ENCODE measurements at places on chromosomes 1 and 21.
A peak's percentile ranks its signal among the peaks of the same experiment; 100 is the strongest.

DNA sequence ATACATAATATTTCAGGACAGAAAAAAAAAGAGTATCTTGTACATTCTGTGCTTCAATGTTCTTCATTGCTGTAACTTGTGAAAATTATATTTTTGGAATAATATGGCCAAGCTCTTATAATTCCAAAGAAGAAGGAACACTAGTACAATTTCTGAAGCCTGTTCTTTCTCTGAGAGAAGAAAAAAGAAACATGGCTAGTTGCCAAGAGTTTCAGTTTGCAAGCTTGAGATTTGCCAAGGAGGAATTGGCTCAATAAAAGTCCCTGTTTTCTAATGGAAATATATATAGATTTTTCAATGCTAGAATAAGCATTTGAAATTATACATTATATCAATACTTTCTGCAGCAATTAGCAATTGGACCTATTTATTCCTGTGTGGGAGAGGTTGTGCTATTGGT lies 285.2 kb upstream of the NEGR1 start:
- DNase-seq, result no peak

- DNase-seq, result no peak
Observed at GRCh38 chr1:68183895-68184294, 48.4 kb downstream of the WLS start.

DNA sequence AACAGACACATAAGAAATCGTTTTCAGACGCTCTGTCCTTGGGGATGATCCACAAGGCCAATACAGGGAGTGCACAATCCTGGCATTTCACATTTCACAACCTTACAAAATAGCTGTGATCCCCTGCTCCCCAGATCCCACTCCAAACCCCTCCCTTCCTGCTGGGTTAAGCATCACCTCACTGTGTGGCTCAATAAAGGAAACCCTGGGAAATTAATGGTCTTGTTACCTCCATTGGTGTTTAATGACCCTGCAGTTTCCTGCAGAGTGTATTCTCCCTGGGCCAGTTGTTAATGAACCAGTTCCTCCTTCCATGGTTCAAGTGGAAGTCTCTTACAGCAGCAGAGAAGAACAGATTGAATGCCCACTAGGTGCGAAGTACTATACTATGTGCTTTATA lies 334.7 kb downstream of the OMA1 start:
- no peak for DNase-seq

DNA sequence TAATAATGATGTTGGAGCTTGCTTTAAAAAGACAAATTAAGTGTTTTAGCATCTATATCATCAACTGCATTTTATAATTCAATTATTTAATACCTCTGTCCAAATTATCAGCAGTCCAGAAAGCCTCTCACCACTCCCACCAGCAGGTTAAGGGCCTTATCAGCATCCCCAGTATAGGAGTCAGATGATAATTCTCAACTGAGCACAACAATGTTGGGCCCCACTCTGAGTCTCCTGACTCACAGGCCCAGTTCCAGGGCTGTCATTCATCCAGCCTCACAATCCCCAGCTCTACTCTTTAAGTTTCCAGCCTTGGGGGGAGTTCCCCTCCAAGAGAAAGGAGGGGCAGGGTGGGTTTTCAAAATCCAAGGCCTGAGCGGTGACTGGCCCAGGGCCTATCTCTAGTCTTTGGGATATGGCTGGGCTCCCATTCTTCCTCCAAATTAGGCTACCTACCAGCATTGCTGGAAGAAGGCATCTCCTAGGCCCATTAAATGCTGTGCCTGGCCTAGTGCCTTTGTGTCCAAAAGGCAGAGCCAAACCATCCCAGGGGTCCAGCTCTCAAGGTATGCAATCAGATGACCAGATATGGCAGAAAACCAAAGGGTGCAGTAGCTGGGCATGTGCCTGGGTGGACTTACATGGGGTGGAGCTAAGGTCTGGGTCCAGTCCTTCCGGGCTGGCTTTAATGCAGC lies 134.1 kb downstream of the GLUL start:
- DNase-seq, result no peak

GRCh38 chr1:87684194-87684593 lies 355.5 kb downstream of the LMO4 start:
- DNase-seq, result peak; percentile 1

GRCh38 chr21:35223480-35224156 lies 174.5 kb upstream of the RUNX1 start:
- no peak for DNase-seq

GRCh38 chr1:59322814-59323213 lies 25.9 kb downstream of the FGGY start:
- DNase-seq, result no peak

GRCh38 chr1:233639611-233640010 lies 25.7 kb downstream of the KCNK1 start:
- no peak for DNase-seq

GRCh38 chr1:241606544-241606943 lies 33.6 kb downstream of the CHML start:
- no peak for DNase-seq

GRCh38 chr1:224274970-224275626 lies 54.9 kb downstream of the NVL start:
- DNase-seq, result no peak

GRCh38 chr1:225449261-225449660 lies 21.4 kb upstream of the LBR start:
- DNase-seq, result no peak

- peak; percentile 29 for DNase-seq
Observed at GRCh38 chr1:245153081-245153551, 1.7 kb upstream of the KIF26B start.

- no peak for DNase-seq
Observed at GRCh38 chr1:81804312-81804711, 3.6 kb downstream of the ADGRL2 start.

- DNase-seq, result no peak
Observed at GRCh38 chr1:89604414-89604735, 28.5 kb upstream of the LRRC8C start.

DNA sequence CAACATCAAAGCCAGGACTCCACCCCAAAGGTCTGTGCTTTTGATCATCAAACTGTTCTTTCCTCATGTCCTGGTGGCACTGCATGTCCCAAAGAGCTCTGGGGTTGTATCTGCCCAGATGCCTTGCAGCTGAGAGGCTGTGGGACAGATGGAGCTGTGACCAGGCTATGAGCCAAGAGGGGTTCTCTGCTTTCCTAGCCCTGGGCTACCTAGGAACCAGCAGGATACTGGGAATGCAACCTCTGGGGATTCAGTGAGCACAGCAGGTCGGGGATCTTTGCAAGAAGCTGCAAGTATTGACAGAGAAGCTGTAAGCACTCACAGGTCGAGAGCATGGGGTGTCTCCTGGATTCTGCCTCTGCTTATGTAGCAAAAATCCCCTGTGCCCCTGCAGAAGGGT lies 186.6 kb downstream of the GRIK3 start:
- no peak for DNase-seq

GRCh38 chr1:100328133-100328532 lies 24.2 kb upstream of the CDC14A start:
- no peak for DNase-seq

DNA sequence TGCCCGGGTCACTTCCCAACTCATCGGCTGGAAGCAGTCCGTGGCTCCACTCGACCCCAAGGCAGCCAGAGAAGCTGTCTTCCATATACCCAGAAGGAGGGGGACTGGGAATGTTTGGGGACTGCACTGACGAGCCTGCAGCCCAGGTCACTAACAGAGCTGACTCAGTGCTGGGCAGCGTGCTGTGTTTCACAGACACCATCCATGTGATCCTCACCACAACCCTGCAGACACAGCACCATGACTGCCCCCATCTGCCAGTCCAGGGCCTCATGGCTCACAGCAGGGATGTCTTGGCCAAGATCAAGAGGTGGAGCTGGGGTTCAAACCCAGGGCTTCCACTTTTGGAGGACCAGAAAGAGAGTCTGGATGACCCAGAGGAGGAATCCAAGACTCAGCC lies 67.9 kb downstream of the KLHDC7A start:
- no peak for DNase-seq

- DNase-seq, result no peak
Observed at GRCh38 chr1:84426376-84426775, 28.1 kb downstream of the DNASE2B start.

DNA sequence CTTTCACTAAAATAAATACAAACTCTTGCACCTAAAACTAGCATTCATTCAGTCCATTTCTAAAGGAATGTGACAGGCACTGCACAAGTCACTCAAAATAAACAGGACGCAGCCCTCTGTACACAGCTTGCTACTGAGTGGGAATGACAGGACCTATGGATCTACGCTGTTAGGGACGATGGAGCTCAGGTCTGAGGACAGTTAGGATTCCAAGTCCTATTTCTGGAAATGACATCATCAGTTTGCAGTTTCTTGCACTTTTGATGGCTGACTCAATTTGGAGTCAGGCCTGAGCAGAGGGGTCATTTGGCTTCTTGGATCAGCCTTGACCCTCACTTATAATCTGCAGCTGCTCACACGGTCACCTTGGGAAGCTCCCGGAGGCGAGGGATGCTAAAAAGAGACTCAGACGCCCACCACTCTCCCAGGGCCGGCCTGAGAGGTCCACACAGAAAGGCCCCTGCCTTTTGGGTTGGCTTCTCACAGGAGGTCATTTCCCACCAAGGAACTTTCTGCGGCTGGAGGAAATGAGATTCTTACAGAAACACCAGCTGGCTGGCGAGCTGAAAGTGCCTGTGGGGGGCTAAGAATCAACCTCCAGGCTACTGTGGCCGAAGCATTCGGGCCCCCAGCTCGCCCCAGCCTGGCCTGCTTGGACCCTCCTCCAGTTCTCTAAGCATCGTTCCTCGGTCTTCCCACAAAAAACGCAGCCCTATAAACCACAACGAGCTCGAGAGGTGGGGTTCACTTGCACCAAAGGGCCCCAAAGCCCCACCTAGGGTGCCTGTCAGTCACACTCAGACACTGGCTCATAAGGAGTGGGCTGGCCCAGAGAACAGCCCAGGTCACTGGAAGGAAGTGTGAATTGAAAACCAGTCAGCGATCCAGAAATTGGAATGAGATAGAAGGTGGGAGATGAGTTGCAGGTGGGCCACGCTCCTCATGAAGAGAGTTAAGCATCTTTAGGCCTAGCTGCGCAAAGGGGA lies 8.9 kb upstream of the PDE9A start:
- no peak for DNase-seq

- DNase-seq, result no peak
Observed at GRCh38 chr1:53396573-53397268, 62.5 kb upstream of the DMRTB1 start.
